ENCODE measurements at places on chromosomes 6 and 20.

- no peak for DNase-seq
Observed at GRCh38 chr20:20331156-20331555, 36.7 kb upstream of the INSM1 start.

DNA sequence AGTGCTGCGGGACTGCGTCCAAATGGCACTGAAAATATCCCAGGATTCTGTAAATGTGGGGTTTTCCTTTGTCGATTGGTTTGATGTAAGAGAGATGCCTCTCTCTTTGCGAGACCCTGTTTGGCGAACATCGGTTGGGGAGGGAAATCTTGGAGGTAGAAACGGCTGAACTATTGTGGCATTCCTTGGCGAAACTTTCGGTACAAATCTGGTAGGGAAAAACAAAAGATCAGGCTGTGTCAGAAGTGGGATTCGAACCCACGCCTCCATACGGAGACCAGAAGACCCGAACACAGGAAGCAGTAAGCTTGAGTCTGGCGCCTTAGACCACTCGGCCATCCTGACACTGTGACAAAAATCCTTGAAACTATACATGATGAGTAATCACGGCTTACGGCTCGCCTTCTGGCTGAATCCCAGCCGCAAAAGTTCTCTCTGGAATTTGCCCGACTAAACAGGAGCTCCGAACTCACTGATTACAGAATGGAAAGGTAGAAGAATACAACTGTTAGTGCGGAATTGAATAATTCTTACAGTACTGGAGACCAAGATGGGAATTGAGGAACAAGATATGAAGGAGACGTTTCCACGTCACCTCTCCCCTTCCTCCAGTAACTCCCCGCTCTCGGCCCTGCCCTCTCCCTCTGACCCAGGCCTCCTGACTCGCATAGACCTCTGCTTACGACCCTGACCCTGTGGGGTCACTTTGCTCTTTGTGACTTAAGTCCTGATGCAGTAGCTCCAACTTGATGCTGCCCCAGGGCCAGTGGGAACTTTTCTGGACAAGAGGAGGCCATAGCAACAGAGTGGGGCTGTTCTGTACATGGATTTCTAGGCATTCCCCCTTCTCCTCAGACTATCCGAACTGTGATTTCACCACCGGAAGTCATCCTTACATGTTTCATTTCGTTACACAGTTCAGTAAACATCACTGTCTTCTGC, 132.8 kb upstream of the ZNF184 start:
- peak; percentile 79 for DNase-seq

DNA sequence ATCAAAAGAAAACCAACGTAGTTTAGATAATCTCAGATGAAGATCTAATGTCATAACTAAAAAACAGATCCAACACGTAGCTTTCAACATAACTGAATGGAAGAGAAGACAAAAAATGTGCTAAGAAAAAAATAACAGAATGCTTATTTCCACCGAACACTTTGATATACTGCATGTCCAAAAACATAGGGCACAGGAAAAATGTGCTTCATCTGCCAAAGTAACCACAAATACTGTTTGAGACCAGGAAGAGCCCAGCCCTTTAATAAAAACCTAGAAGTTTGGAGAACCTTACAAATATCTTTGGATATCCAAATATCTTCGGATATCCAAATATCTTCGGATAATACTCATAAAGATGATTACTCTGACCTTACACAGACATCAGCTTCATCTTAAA, 19.8 kb downstream of the LAMA4 start:
- no peak for DNase-seq

GRCh38 chr6:147643341-147644200, 135.1 kb downstream of the SAMD5 start:
- DNase-seq, result no peak

DNA sequence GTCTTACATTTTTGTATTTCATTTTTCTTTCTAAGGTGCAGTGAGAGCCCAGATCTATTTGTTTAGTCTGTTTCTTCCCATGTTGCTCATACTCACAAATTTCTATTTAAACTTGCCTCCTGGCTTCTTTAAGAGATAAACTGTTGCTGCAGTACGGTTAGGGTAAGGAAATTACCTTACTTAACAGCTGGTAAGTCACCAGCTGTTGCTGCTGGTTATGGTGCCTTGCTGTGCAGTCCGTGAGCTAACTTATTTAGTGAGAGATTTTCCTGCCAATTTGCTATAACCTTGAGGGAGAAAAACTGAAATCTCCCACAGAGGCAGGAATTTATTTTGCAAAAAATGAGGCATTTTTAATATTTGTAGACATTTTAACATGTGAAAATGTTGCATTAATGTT, 261.0 kb downstream of the UST start:
- no peak for DNase-seq

DNA sequence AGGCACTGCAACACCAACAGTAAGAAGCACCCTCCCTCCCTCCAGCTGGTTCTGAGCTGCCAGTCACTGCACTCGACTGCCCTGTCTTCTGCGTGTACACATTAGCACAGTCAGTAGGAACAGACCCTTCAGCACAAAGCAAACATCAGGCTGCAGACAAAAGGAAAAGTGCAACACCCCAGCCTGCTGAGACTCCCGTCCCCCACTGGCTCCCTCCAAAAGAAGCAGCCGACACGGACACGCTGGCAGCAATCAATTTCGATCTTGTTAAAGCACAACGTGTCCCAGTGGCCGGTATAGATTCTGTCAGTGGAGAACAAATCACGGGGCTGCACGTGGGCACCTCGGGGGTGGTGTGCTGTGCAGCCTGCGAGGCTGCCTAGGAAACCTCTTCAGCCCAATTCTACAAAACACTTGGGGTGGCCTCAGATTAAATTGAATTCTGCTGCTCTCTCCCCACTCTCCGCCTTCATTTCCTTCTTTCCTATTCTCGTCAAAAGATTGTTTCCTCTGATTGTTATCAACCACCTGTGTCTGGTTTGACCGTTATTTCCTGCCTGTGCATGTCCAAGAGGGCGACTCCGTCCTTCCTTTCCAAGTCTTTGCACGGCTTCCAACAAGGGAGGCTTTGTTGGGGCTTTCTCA, 38.7 kb downstream of the TRAF3IP2 start:
- DNase-seq, result no peak

- no peak for DNase-seq
Observed at GRCh38 chr6:2460216-2460745, 214.9 kb upstream of the GMDS start.

All from astrocyte of the spinal cord (primary cell).